Activated CD4-positive, alpha-beta T cell treated with anti-CD3 and anti-CD28 coated beads for 4 hours (primary cell): ENCODE measurements at places on chromosomes 7 and 10.

- DNase-seq, result no peak
Measured at GRCh38 chr7:36272211-36272566, 117.5 kb upstream of the ANLN start.

GRCh38 chr10:45495438-45496152, 121.6 kb downstream of the ALOX5 start:
- DNase-seq, result no peak

GRCh38 chr7:117023325-117023854, 70.1 kb downstream of the ST7 start:
- no peak for DNase-seq

- no peak for DNase-seq
Measured at GRCh38 chr10:85446827-85447226, 919.8 kb downstream of the GRID1 start.

DNA sequence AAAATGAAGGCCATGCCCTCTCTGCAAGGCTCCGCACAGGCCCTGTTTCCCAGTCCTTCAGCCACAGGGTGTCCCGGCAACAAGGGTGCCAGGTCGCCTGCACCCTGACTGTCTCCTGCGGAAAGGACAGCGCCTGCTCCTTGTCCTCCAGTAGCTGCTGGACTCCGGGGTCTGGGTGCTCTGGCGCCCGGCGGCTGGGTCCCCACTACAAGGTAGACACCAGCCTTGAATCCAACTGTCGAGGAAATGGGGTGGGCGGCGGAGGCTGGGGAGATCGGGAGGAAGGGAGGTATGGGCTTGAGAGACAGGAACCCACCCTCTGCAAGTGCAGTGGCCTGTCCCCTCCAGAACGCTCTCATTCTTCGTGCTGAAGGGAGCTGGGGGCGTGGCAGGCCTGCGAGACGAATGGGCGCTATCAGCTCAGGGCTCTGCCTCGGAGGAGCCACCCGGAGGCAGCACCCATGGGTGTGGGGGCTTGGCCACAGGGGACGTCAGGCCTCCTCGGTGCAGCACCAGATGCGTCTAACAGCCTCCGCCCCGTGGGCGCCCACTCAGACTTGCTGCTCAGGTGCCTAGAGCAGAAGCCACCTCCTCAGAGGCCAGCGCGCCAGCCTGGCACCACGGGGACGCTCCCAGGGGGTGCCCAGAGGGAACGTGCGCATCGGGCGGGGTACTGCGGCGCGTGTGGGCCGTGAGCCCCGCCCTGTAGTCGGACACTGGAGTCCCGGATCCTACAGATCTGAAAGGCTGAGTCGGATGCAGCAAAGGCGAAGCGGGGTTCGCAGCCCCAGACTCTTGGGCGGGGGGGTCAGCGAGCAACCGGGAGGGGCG, 15.6 kb downstream of the ADAM8 start:
- DNase-seq, result peak; percentile 56

DNA sequence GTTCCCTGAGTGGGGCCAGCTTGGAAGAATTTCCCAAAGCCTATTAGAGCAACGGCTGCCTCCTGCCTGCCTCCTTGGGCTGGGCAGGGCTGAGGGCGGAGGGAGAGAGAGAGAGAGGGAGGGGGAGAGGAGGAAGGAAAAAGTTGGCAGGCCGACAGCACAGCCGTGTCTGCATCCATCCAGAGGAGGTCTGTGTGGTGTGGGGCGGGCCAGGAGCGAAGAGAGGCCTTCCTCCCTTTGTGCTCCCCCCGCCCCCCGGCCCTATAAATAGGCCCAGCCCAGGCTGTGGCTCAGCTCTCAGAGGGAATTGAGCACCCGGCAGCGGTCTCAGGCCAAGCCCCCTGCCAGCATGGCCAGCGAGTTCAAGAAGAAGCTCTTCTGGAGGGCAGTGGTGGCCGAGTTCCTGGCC, at the start of gene AQP1:
TSS of gene AQP1 (plus strand) at position 293 of the 409 bp plus-strand sequence. CDS start at position 350, 57 bp downstream.
- no peak for DNase-seq

- DNase-seq, result no peak
Measured at GRCh38 chr10:43627942-43628341, 20.7 kb downstream of the ZNF32 start.

DNA sequence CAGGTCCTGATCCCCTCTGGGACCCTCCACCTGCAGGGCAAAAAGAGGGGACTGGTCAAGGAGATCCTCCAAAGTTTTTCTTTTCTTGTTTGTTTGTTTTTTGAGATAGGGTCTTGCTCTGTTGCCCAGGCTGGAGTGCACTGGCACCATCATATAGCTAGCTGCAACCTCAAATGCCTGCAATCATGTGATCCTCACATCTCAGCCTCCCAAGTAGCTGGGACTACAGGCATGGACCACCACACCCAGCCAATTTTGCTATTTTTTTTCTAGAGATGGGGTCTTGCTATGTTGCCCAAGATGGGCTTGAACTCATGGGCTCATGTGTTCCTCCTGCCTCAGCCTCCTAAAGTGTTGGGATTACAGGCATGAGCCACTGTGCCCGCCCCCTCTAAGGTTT, 41.0 kb downstream of the EPHB4 start:
- no peak for DNase-seq

DNA sequence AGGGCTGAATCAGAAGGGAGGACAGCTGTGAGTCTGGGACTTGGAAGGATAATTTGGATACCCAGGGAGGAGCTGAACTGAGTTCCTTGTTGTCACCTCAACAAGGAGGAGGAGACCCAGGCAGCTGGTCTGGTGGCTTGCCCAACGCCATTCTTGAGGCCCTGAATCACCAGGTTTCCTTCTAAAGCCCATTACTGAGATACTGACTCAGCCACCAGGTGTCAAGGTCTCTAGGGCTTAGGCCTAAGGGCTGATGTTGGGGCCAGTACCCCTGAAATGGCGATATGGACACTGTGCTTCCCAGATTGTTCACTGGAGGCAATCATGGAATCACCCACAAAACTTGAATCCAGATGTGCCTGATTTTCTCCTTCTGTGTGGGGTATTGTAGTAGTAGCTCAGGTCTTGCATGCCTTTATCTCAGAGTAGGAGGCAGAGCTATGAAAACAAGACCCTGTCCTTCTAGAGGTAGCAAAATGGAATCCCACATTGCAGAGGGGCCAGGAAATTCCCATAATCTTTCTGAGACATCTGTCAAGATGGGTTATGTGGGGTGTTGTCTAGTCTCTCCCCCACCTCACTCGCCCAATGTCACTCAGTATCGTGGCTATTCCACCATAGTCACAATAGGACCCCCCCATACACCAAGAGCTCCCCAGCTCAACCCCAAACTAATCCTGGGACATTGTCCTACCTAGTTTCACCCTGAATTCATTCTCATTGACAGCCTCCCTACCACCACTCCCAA, 1.8 kb upstream of the ATG9B start:
- DNase-seq, result no peak

DNA sequence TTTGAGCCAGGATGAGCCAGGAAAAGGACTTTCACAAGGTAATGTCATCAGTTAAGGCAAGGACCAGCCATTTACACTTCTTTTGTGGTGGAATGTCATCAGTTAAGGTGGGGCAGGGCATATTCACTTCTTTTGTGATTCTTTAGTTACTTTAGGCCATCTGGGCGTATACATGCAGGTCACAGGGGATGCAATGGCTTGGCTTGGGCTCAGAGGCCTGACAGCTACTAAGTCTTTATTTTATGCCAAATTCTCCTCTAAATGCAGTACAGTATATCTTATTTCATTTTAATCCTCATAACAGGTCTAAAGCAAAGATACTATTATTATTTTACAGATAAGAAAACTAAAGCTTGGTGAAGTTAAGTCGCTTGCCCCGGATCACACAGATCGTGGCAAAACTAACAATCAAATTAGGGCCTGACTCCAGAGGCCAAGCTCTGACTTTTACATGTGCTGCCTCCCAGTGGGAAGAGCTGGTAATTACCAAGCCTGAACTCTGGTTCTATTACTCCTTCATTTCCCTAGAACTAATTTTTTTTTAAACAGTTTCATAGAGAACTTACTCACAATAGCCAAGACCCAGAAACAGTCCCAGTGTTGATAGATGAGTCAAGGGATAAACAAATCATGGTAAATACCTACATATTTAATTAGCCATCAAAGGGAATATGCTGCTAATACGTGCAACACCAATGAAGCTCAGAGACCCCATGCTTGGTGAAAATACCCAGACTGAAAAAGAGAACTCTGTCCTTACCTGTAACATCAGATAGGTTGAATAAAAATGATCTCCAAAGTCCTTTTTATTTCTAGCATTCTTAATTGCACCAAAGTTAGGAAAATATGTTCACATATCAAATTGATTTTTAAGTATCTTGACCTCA, 35.4 kb downstream of the C7orf25 start:
- peak; percentile 50 for DNase-seq

- no peak for DNase-seq
Measured at GRCh38 chr10:24901686-24902399, 50.6 kb downstream of the PRTFDC1 start.

- no peak for DNase-seq
Measured at GRCh38 chr7:92831716-92832533, 4.4 kb downstream of the CDK6 start.

DNA sequence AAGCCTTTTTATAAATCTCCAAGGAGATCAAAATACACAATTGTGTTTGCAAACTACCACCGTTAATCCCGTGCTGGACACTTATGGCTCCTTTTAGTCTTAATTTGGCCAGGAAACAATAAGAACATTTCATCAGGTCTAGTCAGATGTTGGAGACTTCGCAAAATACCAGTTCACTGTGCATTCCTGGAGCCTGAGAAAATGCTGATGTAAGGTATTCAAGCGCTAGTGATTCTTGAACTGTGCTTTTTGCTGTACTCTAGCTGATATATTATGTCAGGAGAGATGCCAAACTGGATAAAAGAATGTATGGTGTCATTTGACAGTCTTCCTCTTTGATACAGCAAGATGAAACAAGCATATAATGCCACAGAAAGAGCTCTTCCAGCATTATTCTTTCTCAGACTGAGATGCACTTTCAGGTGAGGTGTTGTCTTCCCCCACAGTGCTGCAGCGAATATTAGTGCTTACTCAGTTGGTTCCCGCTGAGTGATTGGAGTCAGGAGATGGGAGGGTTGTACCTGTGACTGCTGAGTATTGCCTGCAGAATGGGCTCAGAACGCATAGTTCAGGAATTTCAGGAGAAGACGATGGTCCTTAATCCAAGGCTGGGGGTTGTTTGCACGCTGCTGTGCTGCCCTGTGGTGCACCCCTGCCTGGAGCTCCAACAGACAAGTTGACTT, 59.2 kb downstream of the OGDH start:
- no peak for DNase-seq

DNA sequence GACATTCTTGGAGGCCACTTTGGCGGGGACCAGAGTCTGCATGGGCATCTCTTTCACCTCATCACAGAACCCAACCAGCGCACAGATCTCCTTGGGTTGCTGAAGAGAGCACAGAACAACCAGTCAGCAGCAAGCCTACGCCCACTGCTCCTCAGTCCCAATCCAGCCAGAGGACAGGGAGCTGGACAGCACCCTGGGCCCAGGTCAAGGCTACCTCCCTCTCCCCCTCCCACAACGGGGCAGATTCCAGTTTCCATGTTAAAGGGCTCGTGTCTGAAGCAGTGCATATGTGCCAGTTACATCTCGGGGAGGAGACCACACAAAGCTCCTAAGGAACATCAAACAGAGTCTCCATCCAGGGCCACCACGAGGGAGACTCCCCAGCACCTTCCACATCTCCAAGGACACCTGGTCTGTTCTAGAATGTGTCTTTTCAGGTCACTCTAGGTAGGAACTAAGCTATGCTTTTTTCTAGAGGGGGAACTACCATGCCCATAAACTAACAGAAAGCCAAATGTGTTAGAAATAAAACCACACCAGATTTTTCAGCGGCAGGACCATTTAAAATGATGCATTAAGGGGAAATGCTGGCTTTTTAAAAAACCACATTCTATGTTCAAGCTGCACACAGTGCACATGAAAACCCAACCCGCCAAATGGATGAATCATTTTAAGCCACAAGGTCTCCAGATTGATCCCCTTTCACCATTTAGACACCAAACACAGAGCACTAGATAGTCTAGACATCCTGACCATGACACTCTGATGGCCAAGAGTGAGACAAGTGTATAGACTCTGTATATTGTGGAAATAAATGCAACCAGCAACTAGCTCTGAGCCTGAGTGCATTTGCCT, 28.9 kb downstream of the PSAP start:
- DNase-seq, result no peak

DNA sequence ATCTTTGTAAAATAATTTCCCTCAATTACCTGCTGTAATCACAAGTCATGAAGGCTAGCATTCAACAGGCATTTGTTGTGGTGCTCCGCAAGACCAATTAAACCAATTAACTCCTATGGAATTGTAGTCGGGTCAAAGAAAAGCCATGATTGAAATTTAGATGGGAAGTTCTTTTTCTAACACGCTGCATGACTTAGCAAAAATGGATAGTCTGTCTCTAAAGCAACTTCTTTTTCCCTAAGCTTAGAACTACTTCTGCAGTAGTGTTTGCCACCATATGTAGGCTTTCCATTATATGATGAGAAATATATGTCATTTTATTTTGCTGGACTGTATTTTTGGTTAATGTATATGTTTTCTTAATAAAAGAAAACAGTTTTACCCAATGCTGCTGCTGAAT, 119.1 kb downstream of the TSPAN12 start:
- DNase-seq, result no peak

GRCh38 chr10:30056767-30057355, 2.5 kb downstream of the JCAD start:
- no peak for DNase-seq

DNA sequence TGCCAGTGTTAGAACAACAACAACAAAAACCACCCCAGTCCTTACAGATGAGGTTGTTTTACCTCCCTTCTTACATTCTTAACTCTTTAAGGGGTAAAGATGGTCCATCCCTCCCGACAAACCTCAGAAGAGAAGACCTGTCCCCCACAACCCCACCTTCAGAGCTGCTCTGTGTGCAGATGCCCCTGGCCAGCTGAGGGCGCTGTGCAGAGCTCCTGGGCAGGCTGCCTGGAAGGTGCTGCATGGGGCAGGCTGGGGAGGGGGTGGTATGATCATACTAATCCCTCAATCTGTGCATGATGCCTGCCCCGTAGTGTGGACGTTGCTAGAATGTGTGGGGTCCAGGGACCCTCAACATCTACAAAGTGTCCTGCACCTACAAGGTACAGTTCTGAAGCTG, 387.1 kb downstream of the INHBA start:
- no peak for DNase-seq

GRCh38 chr7:78130446-78131215, 332.1 kb downstream of the PHTF2 start:
- DNase-seq, result no peak

- no peak for DNase-seq
Measured at GRCh38 chr7:131544449-131545301, 11.8 kb downstream of the PODXL start.

GRCh38 chr10:22581461-22581860, 132.9 kb downstream of the PIP4K2A start:
- no peak for DNase-seq
